ENCODE measurements at places on chromosomes 11 and 22.

- no peak for DNase-seq
Measured at GRCh38 chr11:88402192-88402715, 64.7 kb upstream of the CTSC start.

DNA sequence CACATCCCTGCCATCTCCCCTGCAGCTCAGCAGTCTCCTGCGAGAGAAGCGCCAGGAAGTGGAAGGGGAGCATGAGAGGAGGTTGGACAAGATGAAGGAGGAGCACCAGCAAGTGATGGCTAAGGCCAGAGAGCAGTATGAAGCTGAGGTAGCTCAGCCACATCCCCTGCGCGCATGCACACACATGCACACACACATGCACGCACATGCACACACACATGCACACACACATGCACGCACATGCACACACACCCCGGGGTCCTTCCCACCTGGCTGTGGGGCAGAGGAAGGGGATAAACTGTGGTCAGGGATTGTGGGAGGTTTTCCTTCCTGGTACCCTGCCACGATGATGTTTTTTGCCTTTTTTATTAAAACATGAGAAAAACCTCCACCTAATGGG is 65.3 kb downstream of the CEP164 start:
- DNase-seq, result no peak

DNA sequence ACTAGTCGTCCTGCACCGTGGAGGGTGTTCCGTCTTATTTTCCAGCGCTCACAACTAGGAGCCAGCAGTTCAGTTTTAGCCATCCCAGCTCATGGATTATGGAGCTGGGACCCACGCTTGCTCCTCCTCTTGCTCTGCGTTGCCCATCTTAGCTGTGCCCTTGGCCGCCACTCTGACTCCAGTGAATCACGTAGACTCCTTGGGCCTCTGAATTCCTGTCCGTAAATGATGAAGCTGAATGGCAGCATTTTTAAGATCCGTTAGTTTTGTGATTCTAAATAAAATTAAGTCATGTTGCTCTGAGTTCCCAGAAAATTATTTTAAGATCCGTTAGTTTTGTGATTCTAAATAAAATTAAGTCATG is 23.8 kb downstream of the BCR start:
- DNase-seq, result no peak

GRCh38 chr11:122706291-122707088 is 51.0 kb downstream of the UBASH3B start:
- no peak for DNase-seq

- DNase-seq, result no peak
Measured at GRCh38 chr22:37802310-37803194, 5.2 kb upstream of the GCAT start.

GRCh38 chr22:37626556-37627075 is 12.9 kb upstream of the SH3BP1 start:
- DNase-seq, result no peak

- no peak for DNase-seq
Measured at GRCh38 chr11:112106070-112106469, 19.4 kb downstream of the SDHD start.

GRCh38 chr11:1131033-1131911 is 26.5 kb upstream of the MUC5AC start:
- no peak for DNase-seq

DNA sequence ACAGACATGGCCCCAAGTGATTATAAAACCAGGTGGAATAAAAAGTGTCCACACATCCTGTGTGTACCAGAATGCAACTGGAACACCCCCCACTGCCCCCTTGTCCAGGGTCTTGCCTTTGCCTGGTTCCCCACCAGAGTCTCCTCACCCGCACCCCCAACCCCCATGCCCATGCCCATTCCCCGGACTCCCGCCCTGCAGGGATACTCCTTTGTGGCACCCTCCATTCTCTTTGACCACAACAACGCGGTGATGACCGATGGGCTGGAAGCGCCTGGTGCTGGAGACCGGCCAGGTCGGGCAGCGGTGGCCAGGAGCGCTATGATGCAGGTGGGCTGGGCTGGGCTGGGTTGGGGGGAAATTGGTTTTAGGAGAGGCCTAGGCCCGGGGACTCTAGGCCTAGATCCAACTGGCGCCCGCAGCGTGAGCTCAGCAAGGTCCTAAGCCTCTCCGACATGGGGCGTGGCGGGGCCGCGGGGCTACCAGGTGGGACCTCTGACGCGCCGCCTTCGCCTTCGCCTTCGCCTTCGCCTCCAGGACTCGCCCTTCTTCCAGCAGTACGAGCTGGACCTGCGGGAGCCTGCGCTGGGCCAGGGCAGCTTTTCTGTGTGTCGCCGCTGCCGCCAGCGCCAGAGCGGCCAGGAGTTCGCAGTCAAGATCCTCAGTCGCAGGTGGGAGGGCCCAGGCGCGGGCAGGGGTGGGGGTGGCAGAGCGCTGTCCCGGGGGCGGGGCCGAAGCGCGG is 9.1 kb downstream of the RPS6KA4 start:
- DNase-seq, result no peak

GRCh38 chr11:79314906-79315689 is 125.7 kb downstream of the TENM4 start:
- no peak for DNase-seq

- DNase-seq, result no peak
Measured at GRCh38 chr11:32581556-32581955, 2.1 kb upstream of the EIF3M start.

- no peak for DNase-seq
Measured at GRCh38 chr11:76162336-76163288, 43.7 kb downstream of the WNT11 start.

GRCh38 chr11:124108156-124108555 is 7.1 kb upstream of the VWA5A start:
- no peak for DNase-seq

DNA sequence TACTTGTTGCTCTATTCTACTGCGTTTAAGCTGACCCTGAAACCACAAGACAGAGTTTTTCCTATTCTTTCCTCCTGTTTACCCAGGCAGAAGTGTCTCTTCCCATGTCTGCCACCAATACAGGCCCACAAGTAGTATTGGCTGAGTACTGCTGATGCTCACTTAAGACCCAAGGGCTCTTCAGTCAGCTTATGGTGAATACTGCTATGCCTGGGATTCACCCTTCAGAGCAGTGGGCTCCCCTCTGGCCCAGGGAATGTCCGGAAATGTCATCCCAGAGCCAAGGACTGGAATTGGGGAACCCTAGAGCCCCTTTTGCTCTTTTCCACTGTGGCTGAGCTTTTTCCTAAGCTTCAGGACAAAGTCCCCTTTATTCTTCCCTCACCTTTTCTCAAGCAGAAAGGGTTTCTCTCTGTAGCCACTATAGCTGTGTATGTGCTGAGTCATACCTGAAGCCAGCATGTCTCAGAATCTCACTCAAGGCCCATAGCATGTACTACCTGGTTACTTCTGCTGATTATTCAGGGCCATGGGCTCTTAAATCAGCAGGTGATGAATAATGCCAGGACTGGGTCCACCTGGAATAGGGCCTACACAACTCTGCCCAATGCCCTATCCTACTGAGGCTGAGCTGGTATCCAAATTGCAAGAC is 745.8 kb upstream of the ANO5 start:
- DNase-seq, result no peak

Measured in stimulated activated CD4-positive, alpha-beta T cell treated with anti-CD3 and anti-CD28 coated beads, Interleukin-1b, Interleukin-23, amount 100 ng/mL, for 1 hour (primary cell).